Right forelimb (tissue), 1 donor: ENCODE measurements at places on chromosomes 3 and 15.

- DNase-seq, result no peak
These were observed 229.7 kb upstream of the BHLHE40 start for GRCh38 chr3:4749567-4750002.

- DNase-seq, result peak; percentile 47
These were observed 105.1 kb downstream of the ZMAT3 start for GRCh38 chr3:178966299-178967176.

GRCh38 chr3:124277144-124277890 lies 285.4 kb upstream of the ROPN1 start:
- DNase-seq, result peak; percentile 65

- no peak for DNase-seq
These were observed 34.9 kb upstream of the NRROS start for GRCh38 chr3:196604548-196604947.

DNA sequence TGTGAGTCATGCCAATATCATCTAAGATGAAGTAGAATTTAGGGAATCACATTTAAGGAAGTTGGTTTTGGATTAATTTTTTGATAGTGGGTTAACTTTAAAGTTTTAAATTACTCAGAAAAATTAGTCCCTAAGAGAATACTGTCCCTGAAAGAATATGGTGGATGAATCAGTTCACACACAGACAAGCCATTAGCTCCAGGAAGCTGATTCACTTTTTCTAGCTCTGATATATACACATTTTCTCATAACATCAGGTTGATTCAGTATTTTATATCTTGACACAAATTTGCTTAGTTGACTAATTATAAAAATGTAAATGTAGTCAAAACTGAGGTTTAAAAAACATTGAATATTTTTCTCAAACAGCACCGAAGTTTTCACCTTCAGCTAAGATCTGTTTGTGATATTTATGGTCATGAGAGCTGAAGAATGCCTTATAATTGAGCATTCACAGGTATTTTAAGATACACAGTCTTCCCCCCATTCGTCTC lies 55.1 kb downstream of the MYH15 start:
- DNase-seq, result no peak

DNA sequence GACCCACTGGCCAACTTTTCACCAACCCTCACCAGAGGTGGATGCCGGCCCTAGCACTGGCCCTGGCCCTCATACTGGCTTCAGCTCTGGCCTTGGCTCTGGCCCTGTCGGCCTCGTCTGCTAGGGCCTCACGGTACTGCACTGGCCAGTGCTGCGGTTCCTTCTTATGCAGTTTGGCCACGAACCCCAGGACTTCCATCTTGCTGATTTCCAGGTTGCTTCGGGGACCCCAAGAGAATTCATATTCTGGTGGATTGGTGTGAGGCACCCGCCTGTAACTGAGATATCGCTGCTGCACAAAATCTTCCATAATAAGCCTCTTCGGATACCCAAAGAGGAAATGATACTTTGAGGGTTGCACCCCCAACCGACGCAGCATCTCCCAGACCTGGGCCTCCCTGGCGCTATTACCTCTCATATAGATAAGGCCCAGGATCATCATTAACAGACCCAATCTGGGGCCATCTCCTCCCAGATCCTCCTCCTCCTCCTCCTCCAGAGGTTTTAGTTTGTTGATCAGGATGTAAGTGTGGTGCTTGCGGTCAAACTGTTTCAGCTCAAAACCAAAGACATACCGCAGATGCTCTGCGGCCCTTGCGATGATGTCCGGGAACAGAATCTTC lies 883 bp downstream of the MAGEF1 start:
- DNase-seq, result peak; percentile 54

GRCh38 chr15:101526890-101527289 lies 37.4 kb upstream of the PCSK6 start:
- DNase-seq, result no peak

GRCh38 chr3:124998247-124998630 lies 57.6 kb downstream of the HEG1 start:
- no peak for DNase-seq

- no peak for DNase-seq
These were observed 10.1 kb upstream of the ITGA11 start for GRCh38 chr15:68442041-68442440.

GRCh38 chr3:146142757-146143156 lies 18.2 kb downstream of the PLOD2 start:
- DNase-seq, result no peak

DNA sequence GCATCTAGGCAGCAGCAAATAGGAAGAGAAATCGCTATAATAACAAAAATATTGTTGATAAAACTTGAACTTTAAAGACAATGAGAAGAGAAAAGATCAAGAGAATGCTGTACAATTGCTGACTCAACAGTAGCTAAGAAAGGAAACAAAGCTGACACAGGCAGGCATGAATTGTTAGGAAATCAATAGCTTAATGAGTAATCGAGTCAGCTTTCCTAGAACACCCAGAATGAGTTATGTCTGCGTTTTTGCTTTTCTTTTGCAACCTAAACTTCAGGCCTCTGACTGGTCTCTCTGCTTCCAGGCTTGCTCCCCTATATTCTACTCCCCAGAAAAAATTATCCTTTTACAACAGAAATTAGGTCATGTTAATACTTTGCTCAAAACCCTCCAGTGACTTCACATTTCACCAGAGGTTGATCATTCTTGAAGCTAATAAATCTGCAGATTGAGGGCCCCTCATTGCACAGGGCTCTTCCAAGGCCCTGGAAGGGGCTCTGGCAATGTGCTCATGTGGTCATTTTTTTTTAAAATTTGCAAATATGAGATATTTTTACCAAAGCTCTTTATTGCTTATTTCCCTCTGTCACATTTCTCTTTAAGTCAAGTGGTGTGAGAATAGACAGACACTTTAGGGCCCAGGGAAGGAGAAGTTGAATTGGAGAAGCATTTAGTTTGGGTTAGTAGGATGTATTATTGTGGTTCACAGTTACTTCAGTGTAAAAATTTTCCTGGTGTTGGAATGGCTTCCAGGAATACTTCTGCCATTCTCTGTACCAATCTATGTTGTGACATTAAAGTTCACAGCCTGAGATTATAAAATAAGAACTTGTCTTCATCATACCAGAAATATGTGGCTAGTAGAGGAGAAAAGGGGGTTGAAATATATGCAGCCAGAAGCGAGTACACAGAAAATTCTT lies 116.3 kb downstream of the TMCO5A start:
- DNase-seq, result no peak

DNA sequence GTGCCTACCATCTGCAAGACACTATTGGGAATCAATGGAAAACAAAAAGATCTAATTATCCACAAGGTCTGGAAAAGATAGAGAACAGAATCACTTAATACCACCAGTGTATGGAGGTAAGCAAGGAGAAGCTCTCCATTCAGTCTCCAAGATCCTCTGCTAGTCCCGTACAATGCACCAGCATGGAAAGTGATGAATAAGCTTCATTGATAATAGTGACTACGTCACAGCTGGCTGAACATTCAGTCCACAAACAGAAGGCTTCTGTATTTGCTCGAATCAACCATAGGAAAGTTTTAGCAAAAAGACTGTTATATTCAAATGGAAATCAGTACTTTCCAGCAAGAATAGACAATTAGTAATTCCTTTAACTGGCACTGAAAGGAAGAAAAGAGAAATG lies 42.9 kb downstream of the IGSF11 start:
- no peak for DNase-seq

DNA sequence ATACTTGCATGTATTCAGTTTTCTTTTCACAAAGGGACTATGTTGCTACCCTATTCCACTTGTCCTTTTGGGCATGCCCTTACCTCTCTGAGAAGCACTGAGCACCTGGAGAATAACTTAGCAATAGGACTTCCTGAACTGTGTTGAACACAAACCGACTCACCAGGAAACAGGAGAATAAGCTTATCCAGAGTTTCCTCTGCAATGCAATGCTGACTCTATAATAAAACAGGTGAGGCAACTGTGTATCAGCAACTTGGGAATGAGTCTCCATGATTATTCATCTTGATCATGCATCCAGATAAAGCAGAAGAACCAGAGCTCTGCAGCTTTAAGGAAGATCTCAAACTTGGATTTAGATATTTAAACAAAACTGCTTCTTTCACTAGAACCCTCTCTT lies 806.5 kb downstream of the IGSF11 start:
- DNase-seq, result no peak

DNA sequence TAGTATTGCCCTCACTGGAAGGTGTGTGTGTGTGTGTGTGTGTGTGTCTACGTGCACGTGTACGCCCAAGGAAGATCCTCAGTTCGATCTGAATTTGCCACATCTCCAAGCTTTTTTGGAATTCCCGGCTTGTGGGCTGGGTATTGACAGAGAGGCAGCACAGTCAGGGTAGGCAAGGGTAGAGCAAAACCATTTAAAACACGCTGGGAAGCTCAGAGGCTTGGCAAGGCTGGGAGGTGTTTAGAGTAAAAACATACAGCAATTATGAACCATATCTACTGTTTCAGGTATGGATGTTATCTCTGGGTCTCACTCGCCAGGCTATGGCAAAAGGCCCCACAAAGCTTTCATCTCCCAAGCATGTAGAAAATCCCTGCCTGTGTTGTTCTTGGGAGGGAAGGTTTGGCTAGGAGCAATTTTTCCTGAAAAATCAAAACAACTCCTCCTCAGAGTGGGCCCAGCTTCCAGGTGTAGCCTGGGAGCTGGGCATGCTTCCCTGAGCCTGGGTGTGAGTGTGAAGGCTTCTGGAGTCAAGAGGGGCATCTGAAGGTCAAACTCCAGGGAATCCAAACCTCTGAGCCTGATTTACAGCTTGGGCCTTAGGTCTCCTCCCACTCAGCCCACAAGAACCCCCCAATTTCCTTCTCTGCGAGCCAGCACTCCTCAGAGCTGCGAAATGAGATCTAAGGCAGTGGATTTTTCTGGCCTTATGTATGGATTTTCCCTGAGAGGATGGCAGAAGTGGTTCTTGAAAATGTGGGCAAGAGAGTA lies 244.8 kb upstream of the TPRG1 start:
- peak; percentile 60 for DNase-seq

GRCh38 chr3:11717301-11717700 lies 73.6 kb upstream of the VGLL4 start:
- DNase-seq, result no peak

- no peak for DNase-seq
These were observed 385.3 kb downstream of the NTRK3 start for GRCh38 chr15:87871258-87871681.

GRCh38 chr3:46629551-46630517 lies 17.5 kb downstream of the FAM240A start:
- DNase-seq, result peak; percentile 89

DNA sequence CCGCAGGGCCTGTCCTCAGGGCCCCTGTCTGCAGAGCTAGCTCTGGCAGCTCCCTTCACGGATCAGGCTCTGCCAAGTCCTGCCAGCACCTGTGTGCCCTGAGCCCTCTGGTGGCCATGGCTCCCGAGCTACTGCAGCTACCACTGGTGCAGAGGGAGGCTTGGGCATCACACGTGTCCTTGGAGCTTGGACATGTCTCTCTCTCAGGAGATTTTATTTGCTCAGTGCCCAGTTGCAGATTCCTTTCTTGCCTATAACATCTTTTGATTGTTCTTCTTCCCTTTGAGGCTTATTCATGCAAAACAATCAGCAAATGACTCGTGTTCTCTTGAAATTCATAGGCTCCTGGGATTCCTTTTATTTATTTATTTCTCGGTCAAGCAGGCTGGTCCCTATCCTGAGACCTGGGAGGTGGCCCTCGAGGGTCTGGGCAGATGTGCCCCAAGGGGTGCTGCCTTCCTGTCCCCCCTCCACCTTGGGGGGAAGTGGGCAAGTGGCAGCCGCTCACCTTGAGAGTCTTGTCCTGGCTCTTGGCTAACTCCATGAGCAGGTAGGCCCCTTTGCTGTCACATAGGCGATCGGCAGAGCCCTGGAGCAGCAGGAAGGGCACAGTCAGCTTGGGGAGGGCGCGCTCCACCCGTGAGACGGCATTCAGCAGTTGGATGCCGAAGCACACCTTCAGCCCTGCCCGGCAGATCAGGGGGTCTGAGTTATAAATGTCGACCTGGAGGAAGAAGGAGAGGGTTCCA lies 21.9 kb downstream of the ABTB1 start:
- no peak for DNase-seq

GRCh38 chr15:66833371-66833770 lies 131.3 kb downstream of the SMAD6 start:
- DNase-seq, result no peak

DNA sequence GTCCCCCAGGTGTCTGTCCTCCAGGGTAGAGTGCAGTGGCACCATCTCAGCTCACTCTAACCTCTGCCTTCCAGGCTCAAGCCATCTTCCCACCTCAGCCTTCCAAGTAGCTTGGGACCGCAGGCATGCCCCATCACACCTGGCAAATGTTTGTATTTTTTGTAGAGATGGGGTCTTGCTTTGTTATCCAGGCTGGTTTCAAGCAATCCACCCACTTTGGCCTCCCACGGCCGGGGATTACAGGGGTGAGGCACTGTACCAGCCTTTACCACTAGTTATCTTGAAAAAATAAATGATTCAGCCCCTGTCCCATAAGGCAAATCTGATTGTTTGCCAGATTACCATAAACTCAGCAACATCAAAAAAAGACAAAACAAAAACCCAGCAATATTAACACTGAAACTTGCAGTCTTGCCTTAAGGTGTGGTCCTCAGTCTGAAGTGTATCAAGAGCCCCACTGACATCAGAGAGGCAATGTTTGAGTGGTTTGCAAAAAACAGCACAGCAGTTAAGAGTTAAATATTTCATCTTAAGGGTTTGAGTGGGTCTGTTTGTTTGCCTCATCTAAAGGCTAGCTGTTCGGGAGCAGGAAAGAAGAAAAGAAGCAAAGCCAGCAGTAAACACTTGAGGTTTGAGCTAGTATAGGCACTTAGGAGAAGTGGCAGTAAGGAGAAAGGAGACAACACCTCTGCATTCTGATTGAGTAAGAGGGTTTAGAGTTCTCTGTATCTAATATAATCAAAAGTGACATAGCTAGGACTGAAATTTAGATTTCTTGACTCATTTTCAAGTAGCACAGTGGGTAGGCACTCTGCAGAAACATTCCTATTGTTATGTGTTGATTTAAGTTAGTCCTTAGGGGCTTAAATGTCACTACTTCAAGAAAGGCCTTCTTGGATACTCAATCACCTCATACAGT lies 26.3 kb upstream of the EDEM1 start:
- no peak for DNase-seq

DNA sequence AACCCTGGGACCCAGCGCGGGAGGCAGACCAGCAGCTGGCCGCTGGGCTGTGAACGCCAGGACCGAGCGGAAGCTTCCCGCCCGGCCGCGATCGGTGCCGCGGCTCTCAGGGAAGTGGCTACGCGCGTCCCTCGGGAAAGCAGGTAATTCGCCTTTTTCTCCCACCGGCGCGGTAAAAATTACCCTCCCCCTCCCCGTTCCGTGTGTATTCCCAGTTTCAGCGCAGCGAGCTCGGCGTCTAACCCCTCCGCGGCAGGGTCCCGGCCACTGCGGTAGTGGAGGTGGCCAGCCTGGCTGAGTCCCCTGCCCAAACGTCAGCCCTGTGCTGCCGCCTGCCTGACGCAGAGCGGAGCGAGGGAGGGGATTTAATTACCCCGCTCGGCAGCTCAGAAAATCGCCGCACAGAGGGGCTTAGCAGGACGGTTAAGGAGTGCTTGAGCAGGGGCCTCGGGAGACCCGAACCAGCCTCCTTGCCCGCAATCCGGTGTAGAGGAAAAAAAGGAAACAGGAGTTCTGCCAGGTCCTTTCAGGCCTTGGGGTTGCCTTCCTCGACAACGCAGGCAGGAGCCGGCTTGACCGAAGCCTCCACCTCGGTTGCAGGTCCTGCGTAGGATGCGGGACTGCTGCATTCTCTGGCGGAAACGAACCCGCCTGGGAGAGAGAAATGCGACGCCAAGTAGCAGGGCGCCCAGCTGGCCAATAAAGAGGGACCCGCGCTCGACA lies 2.9 kb downstream of the GATA2 start:
- peak; percentile 68 for DNase-seq

- DNase-seq, result no peak
These were observed 139.2 kb downstream of the PDCD6IP start for GRCh38 chr3:33937628-33938027.

- no peak for DNase-seq
These were observed 303.8 kb downstream of the RPLP1 start for GRCh38 chr15:69756440-69756839.
